CD4-positive, alpha-beta T cell treated with Interleukin-12 subunit alpha and Interleukin-12 subunit beta, for 1 hour (primary cell): ENCODE measurements at places on chromosomes 16 and 17.

- DNase-seq, result no peak
Observed at GRCh38 chr16:85500220-85500619, 112.9 kb upstream of the GSE1 start.

DNA sequence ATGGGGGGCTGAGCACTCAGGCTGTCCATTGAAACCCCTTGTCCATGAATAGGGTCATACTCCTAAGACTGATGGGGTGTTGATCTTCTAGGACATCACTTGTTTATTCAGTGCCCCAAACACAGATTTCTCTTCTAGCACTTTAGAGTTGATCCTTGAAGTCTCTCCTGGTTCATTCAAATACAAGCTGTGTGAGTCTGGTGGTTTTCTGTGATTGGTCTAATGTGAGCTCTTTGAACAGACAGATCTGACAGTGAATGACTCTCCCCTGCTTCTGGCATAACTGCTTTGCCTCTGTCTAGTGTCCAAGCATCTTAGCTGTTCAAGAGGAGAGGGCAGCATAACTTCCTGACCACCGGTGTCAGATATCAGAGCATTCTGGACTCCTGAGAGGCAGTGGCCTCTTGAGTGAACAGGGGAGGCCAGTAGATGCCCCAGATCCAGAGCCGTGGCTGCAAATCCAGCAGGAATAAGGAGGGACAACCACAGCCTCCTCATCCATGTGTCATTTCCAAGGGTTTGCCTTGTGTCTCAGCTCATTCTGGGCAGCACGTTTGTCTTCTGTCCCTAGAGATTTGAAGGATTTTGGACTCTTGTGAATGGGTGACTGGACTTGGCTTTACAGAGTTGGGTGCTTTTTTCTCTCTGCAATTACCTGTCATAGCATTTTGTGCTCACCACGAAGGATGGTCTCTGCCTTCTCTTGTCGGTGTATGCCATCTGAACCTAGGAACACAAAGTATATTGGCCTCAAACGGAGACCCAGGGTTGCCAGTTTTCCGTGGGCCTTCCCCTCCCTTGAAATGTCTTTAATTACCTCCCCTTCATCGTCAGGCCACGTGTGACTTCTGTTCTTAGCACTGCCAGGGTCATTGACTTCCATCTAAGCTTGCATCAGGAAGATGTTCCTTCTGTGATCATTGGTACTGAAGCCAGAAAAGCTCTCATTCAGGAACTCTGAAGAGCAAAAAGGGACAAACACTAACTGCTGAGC lies 13.9 kb upstream of the CLEC18C start:
- DNase-seq, result no peak

DNA sequence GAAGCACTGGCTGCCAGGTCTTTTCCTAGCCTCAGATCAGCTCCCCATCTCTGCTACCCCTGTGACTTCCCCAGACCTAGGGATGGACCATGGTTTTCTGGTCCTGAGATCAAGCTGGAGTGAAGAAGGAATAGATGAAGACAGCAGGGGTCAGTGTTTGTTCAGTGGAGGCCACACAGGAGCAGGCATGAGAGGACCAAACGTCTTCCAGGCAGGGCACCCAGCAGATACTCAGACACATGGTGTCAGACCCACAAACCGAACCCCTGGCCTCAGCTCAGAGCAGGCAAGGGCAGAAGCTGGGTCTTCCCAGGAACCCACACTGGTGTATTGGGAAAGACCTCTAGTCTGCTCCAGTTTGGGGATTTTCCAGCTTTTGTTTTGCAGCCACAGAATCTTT lies 189.7 kb downstream of the IRX5 start:
- DNase-seq, result no peak

- no peak for DNase-seq
Observed at GRCh38 chr16:19994466-19995170, 79.1 kb downstream of the GPR139 start.

- DNase-seq, result peak; percentile 74
Observed at GRCh38 chr16:1991135-1991551, 1.4 kb downstream of the SYNGR3 start.

- peak; percentile 74 for DNase-seq
Observed at GRCh38 chr17:74923538-74924249, 379 bp upstream of the OTOP2 start.
